ENCODE measurements at places on chromosomes 3 and 15. TPM values are rescaled to one million over a fixed set of nuclear protein-coding genes. Genes with fewer than 3 reads are reported as not detected.

- DNase-seq: no peak
Observed at GRCh38 chr3:133301194-133301593, 98.7 kb upstream of the BFSP2 start.

Gene EFHB
- 1.4 TPM for total RNA-seq

DNA sequence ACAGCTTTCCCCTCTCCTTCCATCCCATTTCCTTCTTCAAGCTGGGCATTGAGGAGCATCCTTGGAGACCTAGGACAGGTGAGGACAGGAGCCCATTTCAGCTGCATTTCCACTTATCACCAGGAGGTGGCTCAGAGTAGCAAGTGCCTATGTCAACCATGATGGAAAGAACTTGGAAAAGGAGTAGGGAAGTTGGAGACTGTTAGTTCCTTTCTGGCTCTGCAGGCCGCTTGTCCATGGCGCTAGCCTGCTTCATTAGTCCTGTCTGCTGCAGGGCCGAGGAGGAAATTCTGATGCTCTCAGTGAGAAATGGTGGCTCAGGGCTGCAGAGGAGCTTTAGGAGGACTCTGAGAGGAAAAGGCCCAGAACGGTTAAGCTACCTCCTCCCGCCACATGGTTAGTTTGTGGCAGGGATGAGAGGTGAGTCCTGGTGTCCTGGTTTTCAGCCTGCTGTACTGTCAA lies 7.0 kb upstream of the CD276 start:
- DNase-seq: peak; percentile 36

- DNase-seq: no peak
Observed at GRCh38 chr3:126893651-126894050, 89.3 kb upstream of the PLXNA1 start.

GRCh38 chr3:20039765-20040547 lies at the start of gene KAT2B:
TSS of gene KAT2B (plus strand) at chr3:20040446. CDS start at chr3:20040478, 32 bp downstream.
- DNase-seq: peak; percentile 79

DNA sequence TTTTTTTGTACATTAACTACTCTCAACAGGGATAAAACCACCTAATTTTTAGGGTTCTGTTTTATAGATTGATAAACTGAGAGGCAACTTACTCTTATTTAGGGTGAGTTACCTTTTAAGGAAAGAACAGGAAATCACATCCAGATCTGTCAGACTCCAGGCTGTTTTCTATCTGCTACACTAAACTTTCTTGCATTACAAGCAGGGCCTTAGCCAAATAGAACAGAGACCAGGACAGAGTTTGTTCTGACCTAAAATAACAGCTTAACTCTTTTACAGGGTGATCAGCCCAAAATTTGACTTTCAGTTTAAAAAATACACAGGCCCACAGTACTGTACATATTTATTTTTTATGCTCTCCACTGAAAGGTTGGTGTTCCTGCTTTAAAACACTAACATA lies 38.6 kb downstream of the SGO1 start:
- no peak for DNase-seq

Gene CYP1A2
- not detected for total RNA-seq

Gene SERPINI1
- total RNA-seq: 3.0 TPM

Gene CFAP91
- 1.0 TPM for total RNA-seq

All from right cardiac atrium (tissue), 5 donors.